ENCODE measurements at places on chromosomes 12 and 14.

- DNase-seq: no peak
These were observed 44.8 kb downstream of the CLMN start for GRCh38 chr14:95274874-95275273.

DNA sequence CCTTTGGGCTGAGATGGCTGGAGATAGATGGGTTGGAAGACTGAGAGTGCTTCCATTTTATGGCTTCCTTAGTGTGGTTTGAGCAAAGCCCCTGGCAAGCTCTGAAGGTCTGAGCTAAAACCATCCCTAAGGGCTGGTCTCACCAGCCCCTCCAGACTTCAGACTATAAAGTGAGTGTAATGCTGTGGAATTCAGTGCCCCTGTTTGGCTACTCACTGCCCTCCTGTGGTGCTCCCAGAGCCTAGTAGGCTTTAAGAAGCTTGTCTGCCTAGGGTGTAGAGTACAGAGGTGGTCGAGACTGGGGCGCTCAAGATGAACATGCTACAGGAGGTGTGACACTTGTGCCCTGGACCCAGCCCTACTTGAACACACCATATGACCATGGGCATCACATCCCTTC lies 246.7 kb upstream of the FKBP4 start:
- no peak for DNase-seq

DNA sequence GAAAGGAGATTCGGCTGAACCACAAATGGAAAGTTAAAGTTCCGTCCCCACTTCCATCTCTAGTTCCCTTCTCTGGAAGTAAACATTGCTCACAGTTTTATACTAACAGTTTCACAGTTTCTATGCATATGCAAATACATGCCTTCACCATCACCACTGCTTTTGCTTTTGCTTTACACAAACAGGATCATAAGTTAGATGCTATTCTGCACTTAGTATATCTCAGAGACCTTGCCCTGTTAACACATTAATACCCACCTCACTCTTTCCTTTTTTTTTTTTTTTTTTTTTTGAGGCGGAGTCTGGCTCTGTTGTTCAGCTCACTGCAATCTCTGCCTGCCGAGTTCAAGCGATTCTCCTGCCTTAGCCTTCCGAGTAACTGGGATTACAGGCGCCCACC lies 890 bp downstream of the TEP1 start:
- no peak for DNase-seq

GRCh38 chr14:105249182-105250007 lies 1.1 kb downstream of the BTBD6 start:
- peak; percentile 43 for DNase-seq

DNA sequence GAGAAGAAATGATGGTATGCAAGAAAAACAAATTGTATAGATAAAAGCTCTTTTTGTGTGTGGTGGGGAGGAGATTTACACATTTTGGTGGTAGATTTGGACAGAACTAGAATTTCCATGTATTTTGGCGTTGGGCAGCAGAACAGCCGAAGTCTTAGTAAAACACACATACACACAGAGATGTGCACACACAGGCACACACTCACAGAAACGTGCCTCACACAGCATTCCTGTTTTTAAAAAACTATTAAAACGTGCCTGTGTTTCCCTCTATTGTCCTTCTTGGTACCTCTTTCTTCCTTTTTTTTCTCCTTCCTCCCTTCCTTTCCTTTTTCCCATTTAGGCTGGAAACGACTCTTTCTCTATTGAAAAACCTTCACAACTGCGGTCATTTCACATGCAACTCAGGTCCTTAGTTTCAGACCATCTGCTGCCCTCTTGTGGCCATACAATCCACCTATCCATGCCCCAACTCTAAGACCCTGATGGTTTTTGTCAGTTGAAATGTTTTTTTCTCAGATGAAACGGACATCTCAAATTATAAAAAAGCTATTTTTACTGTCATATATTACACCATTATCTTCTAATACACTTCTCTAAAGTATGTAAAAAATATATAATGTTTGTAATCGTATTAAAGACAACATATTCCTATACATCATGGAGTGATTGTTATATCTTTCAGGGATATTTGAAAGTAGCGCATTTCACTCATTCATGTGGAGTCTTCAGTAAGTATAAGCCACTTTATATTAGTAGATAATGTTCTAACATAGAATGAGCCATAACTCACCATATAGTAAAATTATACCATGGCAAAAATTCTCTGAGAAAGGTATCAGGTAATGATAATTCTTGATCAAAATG lies 386.7 kb upstream of the NOVA1 start:
- DNase-seq: peak; percentile 43
